ENCODE measurements at places on chromosomes 12 and 14.
A peak's percentile ranks its signal among the peaks of the same experiment; 100 is the strongest.

- no peak for DNase-seq
These were observed 9.4 kb downstream of the GCH1 start for GRCh38 chr14:54893151-54893760.

DNA sequence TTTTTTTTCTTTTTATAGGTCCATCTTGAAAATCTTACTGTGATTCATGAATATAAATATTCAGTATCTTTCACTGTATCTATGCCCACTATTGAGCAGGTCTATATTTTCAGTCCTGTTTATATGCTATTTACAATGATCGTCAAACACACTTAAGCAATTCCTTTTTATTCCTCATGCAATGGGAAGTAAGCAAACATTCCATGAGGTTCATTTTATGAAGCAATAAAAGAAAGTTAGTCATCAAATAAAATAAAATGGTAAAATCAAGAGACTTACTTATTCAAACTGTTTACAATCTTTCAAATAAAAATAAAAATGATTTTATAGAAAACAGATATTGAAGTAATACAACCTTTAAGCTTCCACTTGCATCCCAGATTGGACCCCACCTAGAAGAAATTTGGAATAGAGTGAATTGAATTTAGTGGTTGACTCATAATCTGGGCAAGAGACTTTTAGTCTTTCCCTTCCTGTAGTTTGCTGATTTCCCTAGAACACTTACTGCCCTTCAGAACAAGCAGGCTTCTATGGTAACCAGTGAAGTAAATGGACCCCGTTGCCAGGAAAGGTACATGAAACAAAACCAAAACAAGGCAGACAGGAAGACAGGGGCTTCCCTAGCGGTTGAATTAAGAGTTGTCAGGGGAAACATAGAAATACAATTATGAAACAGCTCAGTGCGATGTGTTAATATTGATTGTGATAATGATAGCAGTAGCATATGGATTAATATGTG is 241.0 kb upstream of the ATP2B1 start:
- DNase-seq: peak; percentile 22

- DNase-seq: no peak
These were observed 34.2 kb upstream of the TUBA1A start for GRCh38 chr12:49223122-49223521.

GRCh38 chr12:86660488-86661147 is 404.4 kb upstream of the MGAT4C start:
- no peak for DNase-seq

DNA sequence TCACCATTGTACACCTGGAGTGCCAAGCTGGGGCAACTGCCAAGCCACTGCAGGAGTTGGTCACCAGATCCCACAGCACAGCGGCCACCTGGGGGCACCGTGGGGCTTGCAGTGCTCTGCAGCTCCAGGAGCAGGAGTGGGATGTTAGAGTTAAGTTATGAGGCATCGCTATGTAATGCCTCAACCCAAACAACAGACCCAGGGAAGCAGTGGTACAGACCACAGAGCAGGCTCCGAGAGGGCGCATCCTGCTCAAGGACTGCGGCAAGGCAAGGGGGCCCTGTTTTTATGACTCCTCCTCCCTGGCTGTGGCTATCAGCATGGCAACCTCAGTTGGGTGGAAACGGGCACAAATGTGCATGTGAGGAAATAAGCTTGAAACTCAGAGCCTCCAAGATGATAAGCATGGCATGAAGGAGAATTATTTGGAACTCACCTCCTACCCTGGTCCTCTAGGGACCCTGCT is 63.1 kb downstream of the ARL6IP4 start:
- peak; percentile 42 for DNase-seq

- no peak for DNase-seq
These were observed 8.5 kb downstream of the FOXG1 start for GRCh38 chr14:28774764-28775735.

GRCh38 chr12:46777587-46777986 is 48.2 kb downstream of the SLC38A4 start:
- no peak for DNase-seq

- no peak for DNase-seq
These were observed 15.7 kb downstream of the MDM2 start for GRCh38 chr12:68823696-68824095.

DNA sequence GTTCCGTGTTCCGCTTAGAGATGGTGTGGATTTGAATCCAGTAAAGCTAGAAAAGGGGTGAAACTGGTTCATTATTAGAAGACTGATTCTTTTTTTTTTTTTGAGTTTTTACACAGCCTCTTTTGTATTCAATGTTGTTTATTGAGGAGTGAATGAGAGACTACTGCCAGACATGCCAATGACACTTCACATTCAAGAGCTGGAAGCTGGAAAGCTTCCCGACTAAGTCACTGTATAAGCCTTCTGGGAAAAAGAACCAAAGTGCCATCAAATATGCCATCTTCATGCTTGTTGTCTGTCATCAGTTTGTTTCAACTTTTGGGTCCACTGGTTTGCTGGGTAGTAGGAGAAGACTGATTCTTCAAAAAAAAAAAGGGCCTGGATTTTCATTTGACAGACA is 164.8 kb downstream of the ATP23 start:
- DNase-seq: no peak
